ENCODE measurements at places on chromosomes 3 and 15.

DNA sequence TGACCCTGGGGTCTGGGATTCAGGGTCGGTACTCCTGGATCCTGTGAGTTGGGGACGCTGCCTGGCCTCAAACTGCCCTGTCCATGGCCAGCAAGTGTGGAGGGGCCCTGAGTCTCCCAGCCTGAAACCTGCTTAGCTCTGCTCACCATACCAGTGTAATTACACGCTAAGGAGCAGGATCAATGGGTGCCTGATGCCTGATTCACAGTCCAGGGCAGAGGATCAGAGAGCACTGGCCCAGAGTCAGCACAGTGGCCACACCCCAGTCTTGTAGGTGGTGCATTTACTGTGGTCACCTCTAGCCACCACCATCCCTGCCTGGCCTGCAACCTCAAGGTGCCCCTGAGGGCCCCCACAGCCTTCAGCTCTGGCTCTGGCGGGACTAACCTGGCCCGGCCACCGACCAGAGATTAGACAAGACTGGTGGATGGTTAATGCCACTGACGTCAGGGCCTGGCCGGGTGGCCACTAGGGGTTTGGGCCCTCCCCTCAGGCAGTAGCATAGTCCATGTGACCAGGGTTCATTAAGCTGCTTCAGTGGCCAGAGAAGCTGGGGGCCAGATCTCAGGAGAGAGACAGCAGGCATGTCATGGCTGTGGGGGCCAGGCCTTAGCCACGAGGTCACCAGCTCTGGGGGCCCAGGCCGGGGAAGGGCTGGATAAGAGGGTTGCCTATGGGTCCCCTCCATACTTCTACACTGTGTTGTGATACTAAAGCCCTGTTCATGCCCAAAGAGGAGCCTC is 3.3 kb upstream of the SLC38A3 start:
- no peak for DNase-seq

- DNase-seq: no peak
These were observed 80.0 kb downstream of the THSD4 start for GRCh38 chr15:71195242-71195641.

- no peak for DNase-seq
These were observed 15.8 kb downstream of the TGM4 start for GRCh38 chr3:44890258-44890657.

DNA sequence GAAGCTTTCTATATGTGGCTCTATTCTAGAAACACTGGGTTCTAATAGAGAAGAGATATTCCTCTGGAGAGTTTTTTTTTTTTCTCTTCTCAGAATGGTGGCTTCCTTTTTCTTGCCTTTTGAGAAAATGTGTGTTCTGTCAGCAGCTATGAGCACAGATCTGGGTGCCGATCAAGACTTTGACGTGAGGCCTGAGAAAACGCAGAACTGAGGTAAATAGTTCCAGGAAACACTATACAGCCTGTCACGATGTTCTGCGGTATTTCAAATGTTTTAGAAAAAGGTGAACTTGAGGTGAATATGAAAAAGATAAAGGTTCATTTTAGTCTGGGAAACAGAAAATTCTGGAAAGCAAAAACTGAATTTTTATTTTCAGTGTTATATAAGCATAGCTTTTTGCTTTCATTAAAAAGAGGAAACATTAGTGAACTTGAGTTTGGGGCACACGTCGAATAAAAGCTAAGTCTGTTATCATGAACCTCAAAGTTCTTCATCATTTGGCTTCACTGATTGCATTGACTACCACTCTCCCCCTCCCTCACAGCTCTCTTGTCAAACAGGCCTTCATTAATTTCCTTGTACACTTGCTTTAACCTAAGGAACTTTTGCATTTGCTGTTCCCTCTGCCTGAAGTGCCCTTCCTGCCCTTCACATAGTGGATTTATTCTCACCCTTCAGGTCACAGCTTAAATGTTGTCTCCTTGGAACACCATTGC is 265.1 kb downstream of the NFKBIZ start:
- DNase-seq: peak; percentile 59

GRCh38 chr3:115512565-115513415 is 110.5 kb upstream of the GAP43 start:
- no peak for DNase-seq

DNA sequence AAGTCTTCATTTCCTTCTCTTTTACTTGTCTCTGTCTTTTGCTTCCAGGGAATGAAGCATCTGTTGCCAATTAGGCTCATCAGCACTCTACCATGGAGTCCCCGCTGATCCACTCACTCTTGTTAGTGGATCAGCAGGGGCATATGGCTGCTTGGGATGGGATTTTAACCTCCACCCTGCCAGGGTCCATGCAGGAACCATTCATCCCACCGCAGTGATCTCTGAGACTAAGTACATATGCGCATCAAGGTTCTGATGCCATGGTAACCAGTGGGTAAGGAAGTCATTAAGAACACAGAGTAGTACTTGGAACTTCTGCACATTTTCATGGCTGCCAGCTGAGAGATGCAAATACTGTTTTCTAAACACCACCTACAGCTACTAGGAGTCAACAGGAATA is 374.0 kb upstream of the ALCAM start:
- no peak for DNase-seq

DNA sequence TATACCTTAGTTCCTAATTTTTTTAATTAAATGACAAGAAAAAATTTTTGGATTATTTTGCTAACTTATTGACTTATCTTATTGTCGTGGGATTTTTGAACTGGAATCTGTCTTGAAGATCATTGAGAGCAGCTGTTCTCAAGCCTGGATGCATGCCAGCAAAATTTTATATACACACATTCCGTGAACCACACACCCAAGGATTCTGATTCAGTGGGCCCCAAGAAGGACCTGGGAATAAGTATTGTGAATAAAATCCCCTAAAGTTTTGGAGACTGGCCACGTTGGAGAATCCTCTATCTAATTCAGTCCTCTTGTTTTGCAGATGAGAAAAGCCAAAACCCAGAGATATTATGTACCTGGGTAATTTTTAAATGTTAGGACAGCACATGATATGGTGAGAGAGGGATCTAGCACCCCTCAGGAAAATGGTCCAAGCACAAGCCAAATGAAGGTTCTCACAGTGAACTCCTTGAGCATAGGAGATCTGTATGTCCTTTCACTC is 55.2 kb downstream of the UNC13C start:
- DNase-seq: no peak

DNA sequence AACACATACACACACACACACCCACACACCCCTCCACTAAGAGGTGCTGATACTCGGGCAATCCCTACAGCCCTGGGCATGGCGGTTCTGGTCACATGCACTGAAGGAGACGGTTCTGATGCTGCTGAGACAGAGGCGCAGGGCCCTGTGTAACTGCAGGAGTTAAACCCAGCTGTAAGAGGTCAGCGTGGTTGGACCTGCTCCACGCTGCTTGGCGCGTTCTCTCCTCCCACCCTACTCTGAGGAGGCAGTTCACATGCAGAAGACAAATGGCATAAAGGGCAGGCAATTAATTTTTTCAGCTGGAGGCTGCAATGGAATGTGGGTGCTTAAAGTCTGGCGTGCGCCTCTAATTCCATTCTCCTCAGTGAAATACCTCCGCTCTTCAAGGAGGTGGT is 35.2 kb downstream of the GRK7 start:
- DNase-seq: no peak

GRCh38 chr3:100815583-100815982 is 106.3 kb downstream of the TFG start:
- DNase-seq: no peak

DNA sequence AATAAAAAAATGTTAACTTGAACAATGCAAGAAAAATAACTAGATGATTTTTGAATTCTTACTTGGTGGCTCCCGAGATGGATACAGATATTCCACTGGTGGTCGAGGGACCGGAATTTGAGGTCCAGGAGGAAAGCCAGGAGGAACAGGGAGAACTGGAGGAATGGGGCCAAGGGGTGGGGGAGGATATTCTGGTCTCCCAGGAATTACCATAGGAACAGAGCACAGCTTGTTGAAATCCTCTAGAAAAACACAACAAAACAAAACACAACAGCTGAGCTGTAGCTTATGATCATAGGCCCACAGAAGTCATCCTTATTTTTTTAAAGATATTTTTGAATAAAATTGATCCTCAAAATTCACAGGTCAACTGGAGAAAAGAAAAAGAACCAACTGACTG is 129.4 kb downstream of the FBN1 start:
- DNase-seq: no peak

DNA sequence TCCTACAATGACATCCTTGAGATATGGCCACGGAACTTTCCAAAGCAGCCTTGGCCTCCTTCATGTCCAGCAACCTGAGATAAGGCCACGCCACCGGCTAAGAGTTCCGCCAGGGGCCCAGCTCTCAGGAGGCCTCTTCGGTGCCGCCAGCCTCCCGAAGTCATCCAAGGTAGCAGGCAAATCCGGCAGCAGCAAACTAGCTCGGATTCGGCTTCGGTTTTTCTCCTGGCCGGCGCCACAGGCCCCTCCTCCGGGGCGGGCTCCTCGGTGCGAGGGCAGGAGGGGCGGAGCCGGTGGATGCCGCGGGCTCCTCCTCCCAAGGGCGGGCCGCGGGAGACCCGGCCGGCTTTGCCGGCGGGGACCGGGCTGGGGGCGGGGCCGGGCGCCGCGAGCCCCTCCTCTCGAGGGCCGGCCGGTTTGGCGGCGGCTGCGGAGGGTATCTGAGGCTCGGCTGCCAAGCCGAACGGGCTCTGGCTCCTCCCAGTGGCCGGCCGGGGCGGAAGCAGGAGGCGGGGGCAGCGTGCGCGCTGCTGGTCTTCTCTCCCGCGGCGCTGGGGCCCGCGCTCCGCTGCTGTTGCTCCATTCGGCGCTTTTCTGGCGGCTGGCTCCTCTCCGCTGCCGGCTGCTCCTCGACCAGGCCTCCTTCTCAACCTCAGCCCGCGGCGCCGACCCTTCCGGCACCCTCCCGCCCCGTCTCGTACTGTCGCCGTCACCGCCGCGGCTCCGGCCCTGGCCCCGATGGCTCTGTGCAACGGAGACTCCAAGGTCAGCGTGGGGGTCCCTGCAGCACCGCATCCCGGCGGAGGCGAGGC is at the start of gene GMPS:
TSS of gene GMPS (plus strand) at position 518 of the 812 bp plus-strand sequence. CDS start at position 739, 221 bp downstream.
- peak; percentile 98 for DNase-seq

DNA sequence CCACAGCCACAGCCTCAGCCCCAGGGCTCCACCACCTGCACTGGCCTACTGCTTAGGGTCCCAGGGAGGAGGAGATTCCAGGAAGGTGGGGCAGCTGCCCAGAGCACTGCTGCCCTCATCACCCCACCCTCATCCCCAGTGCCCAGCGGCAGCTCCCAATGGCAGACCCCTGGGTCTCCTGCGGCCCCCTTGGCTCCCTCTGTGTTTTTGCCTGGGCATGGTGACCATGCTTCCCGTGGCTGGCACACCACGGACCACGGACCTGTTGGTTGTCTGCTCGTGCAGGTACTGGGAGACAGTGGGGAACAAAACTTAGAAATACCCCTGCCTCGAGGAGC is 2.7 kb downstream of the CHST13 start:
- no peak for DNase-seq

DNA sequence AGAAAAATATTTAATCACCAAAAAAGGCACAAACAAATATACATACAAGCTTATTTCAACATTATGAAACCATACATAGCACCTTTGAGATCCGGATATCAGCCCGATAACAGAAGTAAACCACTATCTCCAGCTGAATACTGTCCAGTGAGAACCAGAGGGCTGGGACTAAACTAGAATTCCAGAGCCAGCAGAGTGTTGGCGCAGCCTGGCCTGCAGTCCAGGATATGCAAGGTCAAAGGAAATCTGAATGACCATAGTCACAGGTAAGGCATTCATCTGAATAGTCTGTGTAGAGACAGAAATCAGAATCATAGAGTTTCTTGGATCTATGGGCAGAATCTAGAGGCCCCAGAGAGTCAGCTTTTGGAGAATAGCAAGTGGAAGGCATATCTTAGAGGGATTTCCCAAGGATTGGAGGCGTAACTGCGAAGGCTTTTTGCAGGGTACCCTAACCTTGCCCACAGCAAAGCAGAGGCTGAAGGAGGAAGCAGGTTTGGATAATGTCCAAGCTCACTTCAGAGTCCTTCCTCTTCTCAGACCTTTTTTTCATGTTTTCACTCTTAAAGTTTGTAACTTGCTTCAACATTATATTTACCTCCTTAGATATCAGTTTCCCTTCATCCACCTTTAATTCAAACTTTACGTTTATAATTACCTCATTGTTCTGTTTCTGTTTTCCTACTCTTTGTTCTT is 32.5 kb upstream of the TP63 start:
- DNase-seq: no peak

- no peak for DNase-seq
These were observed 4.7 kb downstream of the RBMS3 start for GRCh38 chr3:29285471-29286071.

DNA sequence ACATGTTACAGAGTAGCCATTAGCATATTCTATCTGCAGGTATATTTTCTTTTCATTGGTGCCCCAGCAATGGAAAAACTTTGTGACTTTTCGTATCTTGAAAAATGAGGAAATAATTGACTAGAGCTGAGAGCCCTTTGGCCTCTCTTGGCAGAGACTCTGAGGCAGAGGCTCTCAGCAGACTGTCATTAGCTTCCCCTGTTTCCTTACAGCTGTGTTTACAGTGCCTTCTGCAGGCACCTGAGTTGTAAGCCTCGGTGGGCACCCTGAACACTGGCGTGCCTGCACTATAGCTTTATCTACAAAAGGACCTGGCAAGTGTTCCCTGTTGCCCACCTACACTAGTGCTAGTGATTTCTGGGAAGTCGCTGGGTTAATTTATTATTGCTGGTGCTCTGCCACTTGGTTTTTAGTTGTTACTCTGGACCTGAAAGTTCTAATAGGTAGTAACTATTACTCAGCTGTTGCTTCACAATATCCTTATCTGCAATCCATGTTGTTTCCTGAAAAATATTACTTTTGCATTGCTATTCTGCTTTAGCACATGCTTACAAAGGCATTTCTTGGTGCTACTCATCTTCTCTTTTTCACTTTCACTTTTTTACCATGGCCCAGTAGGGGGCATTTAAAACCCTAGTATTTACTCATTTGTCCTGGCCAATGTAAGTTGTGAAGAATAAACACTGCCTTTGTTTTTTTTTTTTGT is 7.8 kb upstream of the GPR171 start:
- no peak for DNase-seq

GRCh38 chr3:69411346-69411745 is 25.5 kb upstream of the FRMD4B start:
- no peak for DNase-seq

GRCh38 chr15:40369474-40369869 is 11.5 kb downstream of the DISP2 start:
- DNase-seq: no peak

DNA sequence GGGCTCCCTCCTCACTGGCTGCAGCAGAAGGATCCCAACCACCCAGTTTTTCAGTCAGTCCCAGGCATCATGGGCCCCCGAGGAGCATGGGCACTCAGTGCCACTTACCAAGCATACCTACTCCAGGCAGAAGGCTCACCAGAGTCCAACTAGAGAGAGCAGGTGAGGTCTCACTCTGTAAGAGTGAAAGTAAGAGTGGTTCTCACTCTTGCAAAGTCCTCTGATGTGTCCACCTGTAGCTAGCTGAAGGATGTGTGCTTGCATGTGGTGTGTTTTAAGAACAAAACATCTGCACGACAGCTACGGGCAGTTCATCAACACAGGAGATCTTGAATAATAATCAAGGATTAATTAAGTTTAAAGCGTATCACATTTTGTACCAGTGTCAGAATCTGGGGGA is 49.7 kb downstream of the CCK start:
- no peak for DNase-seq

Data from activated T-helper 1 cell treated with anti-CD3 and anti-CD28 coated beads, Interleukin-12 subunit alpha, Interleukin-12 subunit beta, Interleukin-2, Interleukin-4 antibody, amounts not matched to agents 30 ng/mL and 10 ng/mL and 1 ng/mL, durations not matched to agents 14 hours and 24 hours and 36 hours (primary cell).